ENCODE measurements at places on chromosomes 3 and 15.

- DNase-seq: no peak
These were observed 18.5 kb downstream of the IGF1R start for GRCh38 chr15:98666841-98667240.

DNA sequence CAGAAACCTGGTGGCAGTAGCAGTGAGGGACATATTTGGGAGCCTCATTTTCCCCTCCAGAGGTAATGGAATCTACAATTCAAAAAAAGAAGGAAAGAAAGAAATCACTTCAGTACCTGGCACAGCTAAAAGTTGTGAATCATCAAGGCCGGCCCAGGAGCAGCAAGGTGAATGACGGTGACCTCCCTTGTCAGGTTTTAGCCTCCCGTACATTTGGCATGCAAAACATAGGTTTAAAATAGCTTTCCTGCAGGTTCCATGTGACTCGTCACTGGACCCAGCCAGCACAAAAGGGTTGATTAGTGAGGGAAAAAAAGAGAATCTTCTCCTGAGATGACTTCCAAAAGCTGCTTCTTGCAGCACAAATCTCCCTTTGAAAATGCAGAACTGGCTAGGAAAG, 394.2 kb downstream of the LSAMP start:
- DNase-seq: peak; percentile 18

DNA sequence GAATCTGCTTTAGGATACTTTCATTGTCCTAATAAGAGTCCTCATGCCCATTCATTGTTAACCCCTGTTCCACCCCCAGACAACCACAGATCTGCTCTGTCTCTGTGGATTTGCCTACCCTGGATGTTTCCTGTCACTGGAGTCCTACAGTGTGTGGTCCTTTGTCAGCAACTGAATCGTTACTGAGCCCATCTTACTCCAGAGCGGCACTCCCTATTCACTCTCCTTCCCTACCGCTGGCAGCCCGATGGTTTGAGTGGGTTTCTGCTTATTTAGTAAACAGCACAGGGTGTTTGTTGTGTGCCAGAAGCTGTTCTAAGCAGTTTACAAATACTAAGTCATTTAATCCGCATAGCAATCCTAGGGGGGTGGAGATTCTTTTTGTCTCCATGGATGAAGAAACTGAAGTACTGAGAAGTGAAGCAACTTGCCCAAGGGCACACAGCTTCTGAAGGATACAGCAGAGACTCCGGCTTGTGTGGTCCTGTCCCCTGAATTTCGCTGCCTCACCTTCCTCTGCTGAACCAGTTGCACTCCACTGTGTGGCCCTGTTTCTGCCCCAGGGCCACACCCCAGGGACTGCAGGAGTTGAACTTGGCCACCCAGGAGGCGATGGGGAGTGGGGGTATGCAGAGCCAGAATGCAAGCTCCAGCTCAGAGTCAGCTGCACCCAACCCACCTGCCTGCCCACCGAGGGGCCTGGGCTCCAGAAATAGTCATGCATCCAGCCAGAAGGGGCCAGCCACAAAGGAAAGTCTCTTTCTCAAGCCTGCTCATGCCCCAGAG, 56.5 kb upstream of the SLC6A1 start:
- DNase-seq: peak; percentile 82

DNA sequence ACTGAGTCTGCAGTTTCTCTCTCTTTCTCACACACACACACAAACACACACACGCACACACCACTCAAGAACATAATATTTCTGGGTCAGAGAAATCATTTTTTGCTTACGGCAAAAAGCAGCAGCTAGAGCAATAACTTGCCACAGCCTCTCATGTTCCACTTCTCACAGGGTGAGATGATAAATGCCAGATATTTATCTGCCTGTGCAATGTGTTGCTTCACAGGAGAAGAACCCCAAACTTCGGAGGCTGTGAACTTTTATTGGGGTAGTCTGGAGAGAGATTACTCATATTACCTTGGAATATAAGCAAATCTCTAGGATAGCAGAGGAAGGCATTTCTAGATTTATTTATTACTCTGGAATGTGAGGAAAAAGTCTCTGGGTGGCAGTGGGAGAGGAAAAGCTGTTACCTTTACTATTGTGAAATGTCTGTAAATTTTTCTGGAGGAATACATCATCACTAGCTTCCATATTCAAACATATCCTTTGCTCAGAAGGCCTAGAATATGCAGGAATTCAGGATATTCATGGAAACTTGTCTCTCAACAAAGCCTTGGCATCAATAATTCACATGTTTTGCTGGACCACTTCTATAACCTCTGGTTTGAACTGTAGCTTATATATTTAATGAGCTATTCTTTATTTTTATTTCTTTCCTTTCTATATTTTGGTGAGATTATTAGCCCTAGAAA, 369.2 kb downstream of the NSUN3 start:
- DNase-seq: no peak

All from epithelial cell of esophagus (primary cell).